Stimulated activated naive CD4-positive, alpha-beta T cell (primary cell): ENCODE measurements at places on chromosomes 2 and 18.
A peak's percentile ranks its signal among the peaks of the same experiment; 100 is the strongest.

DNA sequence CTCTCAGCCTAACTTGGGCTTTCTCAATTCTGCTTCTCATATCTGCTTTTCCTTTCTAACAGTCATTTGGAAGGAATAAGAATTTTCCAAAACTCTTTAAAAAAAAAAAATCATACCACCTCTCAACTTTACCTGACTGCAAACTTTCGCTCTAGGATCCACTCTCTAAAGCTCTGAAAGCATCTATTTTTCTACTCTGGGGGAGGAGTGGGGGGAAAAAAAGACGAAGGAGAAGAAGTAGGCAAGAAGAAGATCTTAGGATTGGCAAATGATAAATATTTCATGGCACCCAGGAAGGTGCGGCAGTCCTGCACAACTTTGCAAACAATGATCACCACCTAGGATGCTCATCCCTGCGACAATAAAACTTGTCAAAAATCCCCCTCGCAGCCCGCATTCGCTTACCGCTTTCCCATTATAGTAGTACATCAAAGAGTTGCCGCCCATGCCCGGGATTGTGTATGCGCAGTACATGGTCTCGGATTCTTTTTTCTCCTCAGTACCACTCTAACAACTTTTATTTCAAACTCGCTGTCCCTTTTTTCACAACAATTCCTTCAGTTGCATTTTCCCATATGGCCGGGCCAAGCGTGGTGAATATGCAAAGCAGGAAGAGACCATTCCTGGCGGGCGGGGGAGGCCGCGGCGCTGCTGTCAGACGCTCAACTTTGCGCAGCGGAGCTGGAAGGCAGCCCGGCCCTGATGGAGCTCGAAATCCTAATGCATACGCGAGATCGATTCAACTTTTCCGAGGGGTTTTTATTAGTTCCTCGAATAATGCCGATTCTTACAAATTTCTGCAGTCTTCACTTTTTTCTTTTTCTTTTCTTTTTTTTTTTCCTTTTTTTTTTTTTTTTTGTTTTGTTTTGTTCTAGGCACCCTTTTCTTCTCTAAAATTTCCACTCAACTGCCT is 266.5 kb downstream of the TCF4 start:
- no peak for DNase-seq

- DNase-seq: no peak
Measured at GRCh38 chr18:61876899-61877298, 15.9 kb downstream of the RNF152 start.

DNA sequence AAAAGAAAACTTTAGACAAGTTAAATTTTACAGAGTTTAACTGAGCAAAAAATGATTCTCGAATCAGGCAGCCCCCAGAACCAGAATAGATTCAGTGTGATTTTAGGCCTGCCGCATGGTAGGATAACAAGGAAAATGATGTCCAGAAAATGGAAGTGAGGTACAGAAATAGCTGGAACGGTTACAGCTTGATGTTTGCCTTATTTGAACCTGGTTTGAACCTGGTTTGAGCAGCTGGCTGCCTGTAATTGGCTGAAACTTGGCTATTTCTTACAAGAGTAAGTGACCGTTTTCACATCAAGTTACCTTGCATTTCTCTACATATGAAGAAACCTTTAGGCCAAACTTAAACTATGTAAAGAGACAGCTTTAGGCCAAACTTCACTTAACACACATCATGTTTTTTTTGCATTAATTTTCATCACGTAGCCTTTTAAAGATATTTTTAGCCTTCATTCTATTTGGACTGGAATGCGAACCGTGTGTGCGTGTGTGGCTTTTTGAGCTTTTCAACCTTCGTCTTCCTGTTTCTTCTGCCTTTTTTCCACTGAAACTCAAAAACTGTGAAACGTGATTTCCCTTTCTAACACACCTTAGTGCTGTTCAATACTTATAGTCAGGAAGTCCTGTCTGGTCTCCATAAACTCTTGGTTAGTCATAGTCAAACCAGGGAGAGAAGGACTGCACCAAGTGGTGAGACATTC is 4.5 kb upstream of the POLE4 start:
- no peak for DNase-seq

- peak; percentile 42 for DNase-seq
Measured at GRCh38 chr2:232521959-232522622, 1.9 kb downstream of the PRSS56 start.

GRCh38 chr18:54162431-54162830 is 62.0 kb downstream of the MBD2 start:
- no peak for DNase-seq

- no peak for DNase-seq
Measured at GRCh38 chr2:74502720-74503505, 3.5 kb upstream of the LBX2 start.

- no peak for DNase-seq
Measured at GRCh38 chr2:20551260-20551944, 99.5 kb downstream of the HS1BP3 start.

DNA sequence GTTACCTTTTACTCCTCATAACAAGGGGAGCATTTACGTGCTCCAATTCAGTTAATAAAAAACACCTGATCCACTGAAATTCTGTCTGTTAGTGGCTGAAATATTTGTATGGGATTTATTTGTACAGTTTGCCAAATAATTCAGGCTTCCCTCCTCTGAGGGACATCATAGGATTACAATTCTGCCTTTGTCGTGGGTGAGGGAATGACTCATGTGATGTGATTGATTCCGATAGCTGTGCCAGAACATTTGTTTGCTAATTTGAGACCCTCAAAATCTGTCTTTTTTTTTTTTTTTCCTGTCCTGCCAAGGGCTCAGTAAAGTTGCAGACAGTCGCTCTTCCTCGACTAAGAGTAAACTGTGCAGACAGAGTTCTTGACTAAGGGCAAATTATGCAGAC is 612.6 kb upstream of the CDH2 start:
- no peak for DNase-seq

- no peak for DNase-seq
Measured at GRCh38 chr2:42844901-42845821, 52.8 kb upstream of the HAAO start.

DNA sequence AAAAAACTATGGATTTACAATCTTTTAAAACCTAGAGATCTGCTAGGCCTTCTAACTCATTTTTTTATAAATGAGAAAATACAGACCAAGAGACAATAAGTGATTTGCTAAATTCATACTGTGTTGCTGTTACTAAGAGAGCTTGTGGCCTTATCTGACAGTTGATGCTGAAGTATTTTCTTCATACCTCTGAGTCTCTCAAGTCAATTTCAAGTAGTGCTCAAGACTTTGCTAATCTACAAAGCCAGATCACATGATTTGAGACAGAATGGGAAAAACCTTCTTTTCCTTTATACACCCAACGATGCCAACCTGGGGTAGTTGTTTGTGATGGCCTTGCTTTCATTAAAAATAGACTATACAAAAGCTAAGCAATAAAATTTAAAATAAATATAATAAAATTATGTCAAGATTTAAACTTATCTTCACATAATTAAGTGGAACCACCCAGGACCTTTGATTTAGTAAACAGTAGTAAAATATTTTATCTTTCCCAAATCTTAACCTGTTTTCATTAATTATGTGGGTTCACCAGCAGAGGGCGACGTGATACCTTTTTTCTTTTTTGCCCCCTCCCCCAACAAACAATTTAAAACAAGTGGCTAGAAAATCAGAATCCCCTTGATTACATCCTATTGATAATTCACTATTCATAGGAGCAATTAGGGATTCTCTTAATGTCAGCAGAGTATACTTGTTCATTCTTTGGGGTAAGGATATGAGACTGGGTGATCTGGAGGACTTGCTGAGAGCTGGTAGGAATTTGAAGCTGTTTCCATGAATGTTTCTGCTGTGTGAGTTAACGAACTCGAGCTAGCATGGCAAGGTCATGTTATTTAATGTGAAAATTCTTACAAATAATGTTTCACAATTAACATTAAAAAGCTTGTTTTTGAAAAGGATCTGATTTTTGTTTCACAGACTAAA is 49.6 kb upstream of the SLC5A7 start:
- DNase-seq: no peak

DNA sequence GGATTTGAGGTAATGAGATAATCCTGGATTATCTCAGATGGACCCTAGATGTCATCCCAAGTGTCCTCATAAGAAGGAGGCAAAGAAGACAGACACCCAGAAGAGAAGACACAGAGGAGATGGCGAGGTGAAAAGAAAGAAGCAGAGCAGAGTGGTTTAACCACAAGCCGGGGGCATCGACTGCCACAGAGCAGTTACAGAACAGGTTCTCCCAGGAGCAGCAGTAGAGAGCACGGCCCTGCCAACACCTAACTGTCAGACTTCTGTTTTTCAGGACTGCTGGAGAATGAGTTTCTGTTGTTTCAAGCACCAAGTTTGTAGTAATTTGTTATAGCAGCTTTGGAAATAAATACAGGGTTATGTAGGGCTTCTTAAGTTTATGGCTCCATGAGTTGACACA is 437.0 kb downstream of the THSD7B start:
- DNase-seq: no peak

DNA sequence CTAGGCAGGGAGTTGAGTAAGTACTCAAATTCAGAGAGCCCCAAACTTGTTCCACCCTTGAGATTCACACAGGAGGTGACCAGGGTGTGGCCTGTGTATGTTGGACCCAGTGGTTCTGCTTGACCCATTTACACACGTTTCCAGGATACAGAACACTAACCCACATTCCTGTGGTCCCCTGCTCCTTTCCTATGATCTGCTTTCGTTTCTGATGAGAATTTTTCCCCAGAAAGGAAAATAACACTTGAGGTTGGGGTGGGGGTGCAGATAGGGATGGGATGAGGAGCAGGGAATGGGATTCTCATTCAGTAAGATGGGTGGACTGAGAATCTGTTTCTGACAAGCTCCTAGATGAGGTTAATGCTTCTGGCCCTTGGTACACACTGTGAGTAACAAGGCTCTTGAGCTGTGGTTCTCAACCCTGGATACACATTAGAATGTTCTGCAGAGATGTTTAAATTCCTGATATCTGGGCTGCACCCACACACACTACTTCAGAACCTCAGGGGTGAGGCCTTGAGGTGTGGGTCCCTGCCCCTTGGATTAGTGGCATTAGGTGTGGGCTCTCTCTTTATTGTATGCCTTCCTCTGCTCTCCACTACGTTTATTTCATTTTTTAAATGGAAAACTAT is 58.4 kb downstream of the TPGS2 start:
- DNase-seq: no peak

DNA sequence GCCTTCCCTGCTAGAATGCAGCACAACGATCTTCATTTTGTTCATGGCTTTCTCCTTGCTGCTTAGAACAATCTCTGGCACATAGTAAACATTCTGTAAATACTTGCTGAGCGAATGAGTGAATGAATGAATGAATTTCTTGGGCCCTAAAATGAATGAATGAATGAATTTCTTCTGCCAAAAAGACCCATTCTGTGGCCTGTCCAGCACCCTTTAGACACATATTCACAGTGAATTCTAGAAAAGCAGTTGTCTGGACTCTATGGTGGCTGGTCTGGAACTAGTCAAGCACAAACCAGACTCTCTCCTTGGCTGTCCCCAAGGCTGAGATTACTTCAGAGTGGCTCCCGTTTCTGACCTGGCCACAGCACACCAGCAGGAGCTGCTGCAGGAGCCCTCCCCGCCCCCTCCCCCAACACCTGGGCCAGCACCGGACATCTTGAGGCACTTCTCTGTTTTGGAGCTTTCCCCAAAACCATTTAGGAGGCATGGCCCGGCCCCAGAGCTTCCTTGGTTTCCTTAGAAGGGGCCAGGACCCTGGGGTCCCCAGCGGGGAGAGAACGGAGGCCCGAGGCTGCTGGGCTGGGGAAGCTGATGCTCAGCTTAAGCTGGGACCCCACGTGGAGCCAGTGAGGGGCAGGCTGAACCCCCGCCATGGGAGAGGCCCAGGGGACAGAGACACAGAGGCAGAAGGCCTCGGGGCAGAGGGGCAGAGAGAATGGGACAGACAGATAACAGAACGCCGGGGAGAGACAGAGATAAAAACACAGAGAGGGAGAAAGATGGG is 159.0 kb downstream of the ZFP36L2 start:
- DNase-seq: no peak

DNA sequence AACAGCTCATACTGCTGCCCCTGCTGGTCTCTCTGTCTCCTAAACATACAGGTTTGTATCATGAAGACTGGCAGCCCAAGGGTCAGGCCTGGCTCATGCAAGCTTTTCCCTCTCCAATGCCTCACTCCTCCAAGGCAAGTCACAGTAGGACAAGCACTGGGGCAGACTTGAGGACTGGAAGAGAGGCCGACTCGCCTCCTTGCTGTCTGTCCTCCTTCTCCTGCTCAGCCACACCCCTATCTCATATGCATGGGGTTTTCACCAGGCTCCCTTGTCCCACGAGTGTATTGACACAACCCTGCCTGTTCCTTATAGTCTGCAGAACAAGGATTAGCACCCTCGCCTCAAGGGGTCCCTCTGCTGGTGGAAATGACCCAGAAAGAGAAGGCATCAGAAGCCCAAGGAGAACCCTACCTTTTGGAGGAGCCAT is 223.7 kb downstream of the SOX11 start:
- no peak for DNase-seq

DNA sequence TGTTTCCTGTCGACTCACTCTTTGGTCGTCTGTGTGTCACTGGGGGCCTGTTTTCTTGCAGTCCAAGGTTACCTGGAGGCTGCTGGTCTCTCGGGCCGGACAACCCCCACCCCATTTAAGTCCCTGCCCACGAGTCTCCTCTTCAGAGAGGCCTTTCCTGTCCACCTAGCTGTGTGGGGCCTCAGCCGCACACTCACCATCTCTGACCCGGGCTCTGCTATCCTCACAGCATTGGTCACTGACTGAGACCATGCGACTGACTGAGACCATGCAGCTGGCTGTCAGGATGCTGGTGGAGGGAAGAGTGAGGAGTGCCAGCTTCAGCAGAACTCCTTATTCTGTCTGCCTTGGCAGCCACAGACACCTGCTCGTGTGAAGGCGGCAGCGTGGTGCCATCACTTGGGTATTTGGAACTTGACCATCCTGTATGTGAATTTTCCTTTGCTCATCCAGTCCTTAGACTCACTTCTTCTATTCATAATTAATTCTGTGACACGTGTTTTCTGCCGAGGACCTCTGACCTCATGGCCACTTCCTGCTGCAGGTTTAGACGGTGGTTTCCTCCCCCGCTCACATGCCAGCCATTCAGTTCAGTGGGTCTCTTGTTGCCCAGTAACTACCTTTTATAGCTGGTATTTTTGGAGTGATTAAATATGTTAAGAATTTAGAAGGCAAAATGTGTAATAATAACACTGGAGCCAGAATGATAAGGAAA is 47.5 kb upstream of the ASB1 start:
- no peak for DNase-seq

GRCh38 chr2:73594251-73594650 is 48.0 kb downstream of the NAT8 start:
- DNase-seq: no peak

- no peak for DNase-seq
Measured at GRCh38 chr18:42730272-42730671, 385.2 kb downstream of the RIT2 start.
